Endothelial cell of coronary artery (primary cell): ENCODE measurements at places on chromosomes 7 and 10. TPM values are rescaled to one million over a fixed set of nuclear protein-coding genes. Genes with fewer than 3 reads are reported as not detected.

Gene OR2A1
- under 0.01 TPM in 1 of 2 replicates, not detected in the other for total RNA-seq

Gene SSC4D
- 0.36 and 0.47 TPM in 2 replicates for total RNA-seq

Gene PRTFDC1
- total RNA-seq, result 5.8 and 6.5 TPM in 2 replicates

Gene FERD3L
- not detected in 2 replicates for total RNA-seq

Gene CALCR
- not detected in 2 replicates for total RNA-seq

Gene SPDYE1
- not detected in 2 replicates for total RNA-seq

Gene MYO3A
- total RNA-seq, result not detected in 2 replicates

Gene CCAR1
- 28.1 and 34.5 TPM in 2 replicates for total RNA-seq

Gene SLC26A3
- not detected in 2 replicates for total RNA-seq

Gene EPDR1
- total RNA-seq, result 0.18 and 14.8 TPM in 2 replicates

Gene GNGT1
- total RNA-seq, result not detected in 2 replicates

Gene TMEM176B
- 0.09 TPM in 1 of 2 replicates, not detected in the other for total RNA-seq

Gene NUTM2D
- 0.75 and 0.81 TPM in 2 replicates for total RNA-seq

Gene CYP26C1
- total RNA-seq, result 0.47 and 0.63 TPM in 2 replicates

Gene SRRM3
- 0.45 and 1.3 TPM in 2 replicates for total RNA-seq

Gene AZGP1
- not detected in 2 replicates for total RNA-seq

Gene GPR85
- 0.19 and 2.8 TPM in 2 replicates for total RNA-seq

Gene CPVL
- total RNA-seq, result not detected in 2 replicates

Gene LDB3
- total RNA-seq, result not detected in 2 replicates

Gene PLXDC2
- under 0.01 and 2.4 TPM in 2 replicates for total RNA-seq

Gene CCDC172
- not detected in 2 replicates for total RNA-seq

Gene ACTL6B
- total RNA-seq, result not detected in 2 replicates

Gene ADCYAP1R1
- total RNA-seq, result under 0.01 and 0.90 TPM in 2 replicates

Gene HYAL4
- under 0.01 TPM in 1 of 2 replicates, not detected in the other for total RNA-seq

Gene IL6
- 5.4 and 16.7 TPM in 2 replicates for total RNA-seq

Gene GRID1
- total RNA-seq, result under 0.01 and 0.09 TPM in 2 replicates

Gene COX15
- total RNA-seq, result 31.4 and 33.4 TPM in 2 replicates

Gene FAM24B
- total RNA-seq, result 6.6 and 9.7 TPM in 2 replicates

Gene OR2AE1
- total RNA-seq, result 0.09 and 0.18 TPM in 2 replicates

Gene SAP25
- total RNA-seq, result not detected in 2 replicates

Gene HEPACAM2
- not detected in 2 replicates for total RNA-seq

Gene SFTPA1
- not detected in 2 replicates for total RNA-seq

Gene TAS2R41
- not detected in 2 replicates for total RNA-seq

Gene PAX4
- not detected in 2 replicates for total RNA-seq

Gene SCRN1
- total RNA-seq, result 89.5 and 99.9 TPM in 2 replicates

Gene IFIT1
- total RNA-seq, result 1.1 and 1.8 TPM in 2 replicates

Gene MALRD1
- total RNA-seq, result not detected in 2 replicates

Gene SPDYE16
- not detected in 2 replicates for total RNA-seq

Gene SLC26A5
- not detected in 2 replicates for total RNA-seq

Gene ITGA8
- total RNA-seq, result under 0.01 and 0.18 TPM in 2 replicates

Gene ATP6V0A4
- 0.18 TPM in 1 of 2 replicates, not detected in the other for total RNA-seq

Gene NRAP
- total RNA-seq, result not detected in 2 replicates

Gene RNF148
- total RNA-seq, result 1.4 and 1.7 TPM in 2 replicates

Gene IMPDH1
- total RNA-seq, result 70.5 and 74.5 TPM in 2 replicates

Gene DLD
- 57.8 and 63.3 TPM in 2 replicates for total RNA-seq

Gene CTAGE8
- total RNA-seq, result not detected in 2 replicates

Gene PPP1R3C
- total RNA-seq, result 0.72 and 8.2 TPM in 2 replicates
